ENCODE measurements at places on chromosomes 6 and 20.

GRCh38 chr20:11936157-11936556, 18.5 kb downstream of the BTBD3 start:
- no peak for DNase-seq

DNA sequence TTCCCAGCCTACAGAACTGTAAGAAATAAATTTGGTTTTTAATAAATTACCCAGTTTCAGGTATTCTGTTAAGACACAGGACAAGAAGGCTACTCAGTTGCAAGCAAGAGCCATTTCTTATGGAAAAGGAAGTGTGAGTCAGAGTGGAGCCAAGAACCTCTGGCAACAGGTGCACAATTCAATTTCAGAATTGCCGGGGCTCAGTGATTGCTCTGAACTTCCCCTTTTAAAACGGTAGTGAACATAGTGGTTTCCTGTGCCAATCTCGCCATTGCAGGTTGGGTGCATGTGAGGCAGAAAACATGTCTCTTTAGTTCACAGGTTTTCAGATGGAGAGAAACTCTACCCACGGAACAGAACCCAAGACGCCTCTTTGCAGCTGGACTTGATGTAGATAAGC, 16.4 kb downstream of the PIGT start:
- peak; percentile 15 for DNase-seq

DNA sequence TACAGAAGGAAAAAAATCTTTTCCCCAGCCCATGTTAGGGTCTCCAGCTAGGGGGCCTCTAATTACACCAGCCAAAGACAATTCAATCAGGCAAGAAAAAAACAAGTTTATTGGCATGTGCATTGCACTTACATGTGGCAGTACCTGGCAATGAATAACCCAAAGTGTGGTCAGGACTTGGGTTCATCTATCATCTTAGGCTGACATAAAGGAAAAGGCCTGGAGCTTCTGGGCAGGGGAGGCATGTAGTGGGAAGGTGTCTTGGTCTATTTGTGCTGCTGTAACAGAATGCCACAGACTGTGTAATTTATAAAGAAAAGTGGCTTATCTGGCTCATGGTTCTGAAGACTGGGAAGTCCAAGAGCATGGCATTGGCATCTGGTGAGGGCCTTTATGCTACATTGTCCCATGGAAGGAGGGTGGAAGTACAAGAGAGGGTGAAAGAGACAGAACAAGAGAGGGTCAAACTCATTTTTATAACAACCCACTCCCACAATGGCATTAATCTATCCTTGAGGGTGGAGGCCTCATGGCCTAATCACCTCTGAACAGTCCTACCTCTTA, 4.4 kb upstream of the PYGB start:
- no peak for DNase-seq

GRCh38 chr6:104606361-104606760, 253.4 kb downstream of the HACE1 start:
- DNase-seq, result no peak

GRCh38 chr20:40584130-40584809, 104.8 kb downstream of the MAFB start:
- no peak for DNase-seq

Data from stimulated activated CD8-positive, alpha-beta memory T cell treated with anti-CD3 and anti-CD28 coated beads, Interleukin-12 subunit alpha, Interleukin-12 subunit beta, amount 100 ng/mL, for 1 hour (primary cell).